Stimulated activated CD4-positive, alpha-beta T cell treated with anti-CD3 and anti-CD28 coated beads, Interleukin-15, amount 100 ng/mL, for 48 hours (primary cell): ENCODE measurements at places on chromosomes 1 and 21.
A peak's percentile ranks its signal among the peaks of the same experiment; 100 is the strongest.

GRCh38 chr21:39348355-39349210 is at the start of gene HMGN1:
Gene HMGN1, minus strand, starts transcription at chr21:39349088. Its CDS starts 171 bp downstream, at chr21:39348917.
- DNase-seq = peak; percentile 84

DNA sequence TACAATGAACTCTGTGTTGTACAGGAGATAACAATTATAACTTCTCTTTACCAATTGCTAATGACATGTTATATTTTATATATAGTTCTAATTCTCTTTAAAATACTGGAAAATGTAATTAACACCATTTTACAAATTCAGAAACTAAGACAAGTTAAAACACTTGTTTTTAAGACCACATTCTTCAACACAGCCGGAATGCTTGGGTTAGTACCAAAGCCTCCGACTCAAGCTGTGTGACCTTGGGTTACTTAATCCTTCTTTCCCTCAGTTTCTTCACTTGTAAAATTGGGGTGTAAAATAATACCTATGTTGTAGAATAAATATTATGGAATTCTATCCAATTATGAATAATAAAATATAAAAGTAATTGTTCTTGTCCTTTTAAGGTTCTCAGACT is 378.7 kb downstream of the USH2A start:
- DNase-seq = no peak

DNA sequence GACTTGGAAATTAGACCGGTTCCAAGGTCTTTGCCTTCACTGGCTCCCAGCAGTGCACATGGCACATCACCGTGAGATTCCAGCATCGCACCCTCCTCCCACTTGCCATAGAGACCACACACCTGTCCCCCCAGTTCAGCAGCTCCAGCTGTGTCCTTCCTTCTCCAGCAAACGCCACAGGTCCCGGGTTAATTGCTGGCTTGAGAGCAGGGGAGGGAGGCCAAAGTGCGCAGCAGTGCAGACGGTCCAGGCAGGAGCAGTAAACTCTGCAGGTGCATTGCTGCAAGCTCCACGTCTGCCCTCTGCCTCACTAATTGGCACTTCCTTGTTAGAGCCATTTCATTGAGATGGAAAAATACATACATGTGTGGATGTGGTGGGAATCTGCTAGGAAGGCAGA is 65.3 kb downstream of the KLHDC7A start:
- DNase-seq = no peak

DNA sequence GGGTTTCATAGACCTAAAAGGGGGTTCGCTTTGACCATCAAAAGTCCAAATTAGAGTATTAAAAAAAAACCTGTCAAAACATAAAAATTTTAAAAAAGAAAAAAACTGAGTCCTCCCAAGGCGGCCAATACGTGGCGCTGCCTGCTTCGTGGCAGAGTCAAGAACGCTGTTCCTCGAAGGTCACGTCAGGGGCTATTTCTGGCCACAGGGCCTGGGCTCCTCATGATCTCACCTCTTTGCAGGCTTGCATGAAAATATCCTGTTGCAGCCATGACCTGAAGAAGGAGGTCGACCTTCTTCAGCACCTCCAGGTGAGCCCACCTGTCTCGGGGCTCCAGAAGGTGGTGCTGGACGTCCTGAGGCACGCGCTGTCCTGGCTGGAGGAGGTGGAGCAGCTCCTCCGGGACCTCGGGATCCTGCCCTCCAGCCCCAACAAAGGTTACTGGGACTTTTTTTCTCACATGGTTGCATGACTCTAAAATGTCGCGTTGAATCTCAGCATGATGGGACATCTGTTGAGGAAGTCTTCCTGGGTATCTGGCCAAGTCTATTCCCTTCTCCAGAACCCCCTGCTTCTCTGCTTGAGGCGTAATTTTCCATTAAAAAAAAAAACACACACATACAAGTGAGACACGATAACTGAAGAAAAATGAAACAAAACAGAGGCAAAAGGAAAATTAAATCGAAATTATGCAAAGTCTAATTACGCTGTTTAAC is 80.4 kb upstream of the EFHD2 start:
- no peak for DNase-seq

- no peak for DNase-seq
Observed at GRCh38 chr1:207822124-207822601, 70.3 kb downstream of the CD46 start.

- DNase-seq = no peak
Observed at GRCh38 chr21:35779690-35780570, 280.4 kb downstream of the SETD4 start.

DNA sequence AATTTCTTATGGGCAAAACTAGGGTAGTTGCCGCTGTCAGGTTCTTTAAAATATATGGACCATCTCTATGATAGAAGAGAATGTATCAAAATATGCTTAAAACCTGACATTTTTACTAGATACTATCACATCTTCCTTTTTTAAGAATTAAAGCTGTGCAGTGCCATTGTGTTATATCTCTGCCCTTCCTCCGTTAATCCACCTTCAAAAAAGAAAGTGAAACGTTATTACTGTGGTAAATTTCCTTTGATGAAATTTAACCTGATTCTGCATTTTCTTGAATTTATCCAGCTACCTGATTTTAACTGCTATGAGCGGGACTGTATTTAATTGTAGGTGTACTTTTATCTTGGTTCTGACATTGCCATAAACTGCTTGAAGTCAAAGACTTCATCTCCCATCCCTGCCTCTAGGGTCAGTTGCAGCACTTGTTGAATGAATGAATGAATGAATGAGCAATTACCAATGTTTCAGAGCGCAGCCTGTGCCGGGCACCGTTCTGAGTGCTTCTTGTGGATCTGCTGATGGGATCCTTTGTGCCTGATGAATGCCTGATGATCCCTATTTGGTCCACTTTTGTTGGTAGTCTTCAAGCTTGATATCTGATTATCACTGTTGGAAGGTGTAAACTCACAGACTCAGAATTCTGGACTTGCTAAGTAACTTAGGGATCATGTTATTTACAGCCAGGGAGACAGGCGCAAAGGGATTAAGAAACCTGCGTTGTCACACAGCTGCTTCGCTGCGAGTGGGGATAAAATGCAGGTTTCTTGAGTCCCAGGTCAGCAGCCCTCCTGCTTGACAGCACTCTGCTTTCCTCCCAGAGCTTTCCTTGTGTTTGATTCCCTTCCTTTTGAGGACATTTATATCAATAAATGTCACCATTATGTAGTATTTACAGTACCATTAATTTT is 30.1 kb downstream of the SMYD2 start:
- DNase-seq = no peak

DNA sequence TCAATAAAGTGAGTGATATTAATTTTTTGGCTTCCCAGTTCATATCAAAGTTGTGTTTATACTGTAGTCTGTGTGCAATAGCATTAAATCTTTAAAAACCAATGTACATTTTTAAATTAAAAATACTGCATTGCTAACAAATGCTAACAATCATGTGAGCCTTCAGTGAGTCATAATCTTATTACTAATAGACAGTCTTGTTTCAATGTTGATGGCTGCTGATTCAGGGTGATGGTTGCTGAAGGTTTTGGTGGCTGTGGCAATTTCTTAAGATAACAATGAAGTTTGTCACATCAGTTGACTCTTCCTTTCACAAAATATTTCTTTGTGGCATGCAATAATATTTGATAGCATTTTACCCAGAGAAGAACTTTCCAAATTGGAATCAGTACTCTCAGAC is 109.0 kb downstream of the ZMYM4 start:
- DNase-seq = no peak

DNA sequence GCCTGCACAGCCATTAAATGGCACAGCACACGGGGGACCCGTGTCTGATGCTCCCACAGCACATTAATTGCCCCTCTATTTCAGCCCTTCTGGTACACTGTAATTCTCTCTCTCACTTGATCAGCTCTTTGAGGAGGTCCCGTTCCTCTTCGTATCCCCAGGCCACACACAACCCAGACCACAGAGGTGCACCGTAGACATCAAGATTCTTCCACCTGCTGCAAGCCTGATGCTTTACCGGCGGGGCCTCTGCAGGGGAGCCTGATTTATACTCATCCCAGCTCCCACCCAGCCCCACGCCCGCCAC is 759 bp downstream of the SMYD3 start:
- DNase-seq = no peak

DNA sequence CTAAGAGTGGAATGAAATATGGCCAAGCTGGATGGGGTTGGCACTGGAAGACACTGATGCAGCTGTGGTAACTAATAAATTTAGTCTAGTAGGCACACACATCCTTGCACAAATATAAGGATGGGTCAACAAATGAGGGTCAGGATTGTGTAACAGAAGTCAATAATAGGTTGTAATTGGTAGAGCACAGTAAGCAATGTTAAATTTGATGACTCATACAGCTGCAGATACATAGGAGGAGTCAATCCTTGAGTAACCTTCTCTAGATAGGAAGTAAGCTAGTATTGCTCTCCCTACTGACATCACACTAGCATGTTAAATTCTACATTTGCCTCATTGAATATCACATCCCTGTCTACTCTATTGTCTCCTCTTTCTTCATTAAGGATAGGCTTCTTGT is 332.1 kb downstream of the PTPRC start:
- no peak for DNase-seq

GRCh38 chr21:41369105-41369919 is 7.5 kb downstream of the MX2 start:
- peak; percentile 14 for DNase-seq

DNA sequence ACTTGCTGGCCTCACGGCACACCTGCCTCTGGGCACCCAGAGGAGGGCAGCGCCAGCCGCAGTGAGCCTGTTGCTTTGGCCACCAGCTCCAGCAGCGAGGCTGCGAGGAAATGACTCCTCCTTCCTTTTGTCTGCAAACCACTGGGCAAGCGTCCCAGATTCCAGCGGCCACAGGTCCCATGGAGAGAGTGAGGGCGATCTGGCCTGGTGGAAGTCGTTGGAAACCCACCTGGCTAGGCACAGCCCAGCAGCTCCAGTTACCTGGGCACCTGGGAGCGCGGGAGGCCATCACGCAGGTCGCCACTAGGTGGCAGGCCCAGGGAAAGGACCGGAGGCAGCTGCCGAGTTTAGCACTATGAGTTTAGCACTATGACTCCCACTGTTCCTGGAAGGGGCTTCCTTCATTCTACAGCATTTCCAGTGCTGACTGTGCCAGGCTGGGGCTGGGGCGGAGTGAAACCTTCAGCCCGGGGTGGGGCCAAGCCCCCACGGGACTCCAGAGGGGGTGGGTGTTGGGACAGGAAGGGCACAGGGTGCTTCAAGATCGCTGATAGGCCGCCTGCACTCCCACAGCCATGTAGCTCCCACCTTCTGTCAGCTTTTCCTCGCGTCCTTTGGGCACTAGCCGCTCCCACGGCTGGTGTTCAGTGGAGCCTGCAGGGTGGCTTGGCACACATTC is 1.1 kb upstream of the ESPN start:
- peak; percentile 45 for DNase-seq

GRCh38 chr1:186736971-186737685 is 56.9 kb upstream of the PTGS2 start:
- DNase-seq = no peak

DNA sequence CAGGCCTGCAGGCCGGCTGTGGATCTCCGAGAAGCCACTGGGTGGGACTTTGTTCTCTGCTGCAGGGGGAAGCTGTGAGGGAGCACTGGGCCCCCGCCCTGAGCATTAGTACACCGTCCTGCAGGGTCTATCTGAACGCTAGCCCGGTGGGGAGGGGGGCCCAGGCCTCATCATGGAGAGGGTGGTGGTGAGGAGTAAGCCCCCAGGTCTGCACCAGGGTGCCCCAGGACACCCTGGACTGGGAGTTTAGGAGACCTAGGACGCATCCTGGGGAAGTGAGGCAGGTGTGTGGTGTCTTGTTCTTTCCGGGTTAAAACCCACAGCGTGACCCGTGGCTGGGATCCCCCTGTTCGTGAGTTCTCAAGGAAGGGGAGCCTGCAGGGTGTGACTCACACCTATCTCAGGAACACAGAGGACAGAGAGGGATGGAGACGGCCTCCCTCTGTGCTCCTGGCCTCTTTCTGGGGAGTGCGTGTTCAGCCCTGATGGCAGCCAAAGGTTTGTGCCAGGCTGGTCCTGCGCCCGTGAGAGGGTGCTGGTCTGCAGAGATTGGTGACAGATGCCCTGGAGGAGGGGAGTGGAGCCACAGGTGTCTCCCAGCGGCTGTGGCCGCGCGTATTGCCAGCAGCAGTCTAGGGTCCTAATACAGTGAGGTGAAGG is 44.8 kb downstream of the AGPAT3 start:
- DNase-seq = no peak

- no peak for DNase-seq
Observed at GRCh38 chr1:2202843-2203601, 8.4 kb upstream of the FAAP20 start.

- DNase-seq = no peak
Observed at GRCh38 chr1:64595871-64596515, 126.1 kb downstream of the CACHD1 start.

- DNase-seq = no peak
Observed at GRCh38 chr1:167333124-167333523, 112.4 kb downstream of the POU2F1 start.

GRCh38 chr1:226722901-226723656 is 16.0 kb downstream of the ITPKB start:
- DNase-seq = no peak

DNA sequence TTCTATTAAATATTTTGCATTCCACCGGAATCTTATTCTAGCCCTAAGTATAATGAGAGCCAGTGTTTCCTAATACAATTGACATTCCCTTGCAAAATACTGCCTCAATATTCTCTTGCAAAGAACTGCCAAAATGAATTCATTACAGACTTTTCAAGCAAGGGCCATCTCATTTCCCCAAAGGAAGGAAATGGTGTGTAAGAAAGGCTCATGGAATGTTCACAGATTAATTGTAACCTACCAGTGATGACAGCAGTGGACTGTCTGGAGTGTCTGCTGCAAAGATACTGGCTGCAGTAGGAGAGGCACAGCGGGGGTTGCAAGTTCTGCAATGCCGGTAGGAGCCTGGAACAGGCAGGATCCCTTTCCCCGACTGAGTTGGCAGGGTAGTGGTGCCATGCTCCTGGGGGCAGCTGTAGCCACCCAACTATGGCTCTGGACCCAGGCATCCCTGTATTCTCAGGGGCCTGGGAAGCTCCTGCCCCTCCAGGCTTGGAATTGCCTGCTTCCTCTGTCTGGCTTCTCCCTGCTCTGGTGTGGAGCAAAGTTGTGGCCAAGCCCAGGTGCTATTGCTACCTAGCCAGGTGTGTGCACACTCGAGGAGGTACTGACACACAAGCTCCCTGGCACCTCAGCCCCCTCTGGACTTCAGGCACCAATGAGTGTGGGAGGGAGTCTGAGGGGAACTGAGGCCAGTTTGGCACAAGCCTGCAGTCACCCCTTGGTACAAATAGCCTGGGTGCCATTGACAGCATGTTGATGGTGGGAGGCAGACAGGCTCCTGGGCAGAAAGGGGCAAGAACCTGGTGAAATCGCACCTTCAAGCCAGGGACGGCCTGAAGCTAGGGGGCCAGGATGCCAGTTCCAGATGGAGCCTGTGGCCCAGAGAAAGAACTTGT is 1371.0 kb downstream of the KCNT2 start:
- no peak for DNase-seq

GRCh38 chr1:61332796-61333195 is 250.4 kb downstream of the NFIA start:
- DNase-seq = no peak

- no peak for DNase-seq
Observed at GRCh38 chr21:41011951-41012366, 156.0 kb upstream of the BACE2 start.

GRCh38 chr1:219973213-219973612 is 44.9 kb upstream of the SLC30A10 start:
- no peak for DNase-seq
